ENCODE measurements at places on chromosomes 2 and 18. TPM values are rescaled to one million over a fixed set of nuclear protein-coding genes. Genes with fewer than 3 reads are reported as not detected.

DNA sequence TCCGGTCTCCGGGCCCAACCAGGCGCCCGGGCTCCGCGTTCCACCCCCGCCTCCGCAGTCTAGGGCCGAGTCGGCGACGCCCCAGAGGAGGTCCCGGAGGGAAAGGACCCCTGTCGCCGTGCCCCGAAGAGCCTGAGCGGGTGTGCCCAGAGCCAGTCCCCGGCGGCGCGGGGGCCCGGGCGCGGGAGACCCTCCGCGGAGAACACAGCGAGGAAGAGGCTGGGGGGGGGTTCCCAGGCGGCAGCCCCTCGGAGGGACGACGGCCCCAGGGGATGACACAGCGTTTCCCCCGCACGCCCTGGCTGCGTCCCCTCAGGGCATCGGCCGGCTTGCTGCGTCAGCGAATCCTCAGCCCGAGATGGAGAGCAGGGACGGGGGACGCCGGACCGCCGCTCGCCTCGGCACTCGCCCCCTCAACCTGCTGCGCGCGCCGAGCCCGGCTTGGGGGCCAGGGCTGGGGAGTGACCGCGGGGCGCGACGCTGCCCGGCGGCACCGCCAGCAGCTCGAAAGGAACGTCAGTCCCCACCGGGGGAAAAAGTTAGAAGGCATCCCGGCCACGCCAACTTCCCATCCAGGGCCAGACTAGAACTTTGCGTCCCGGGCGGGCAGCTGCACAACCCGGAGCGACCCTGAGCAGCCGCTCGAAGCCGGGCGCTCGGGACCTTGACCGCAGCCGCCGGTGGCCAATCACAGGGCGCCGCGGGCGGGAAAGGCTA is 711 bp downstream of the SFXN5 start:
- peak; percentile 92 for DNase-seq

CD207 gene
- 0.74 TPM for total RNA-seq

EMILIN2 gene
- 36.2 TPM for total RNA-seq

DNA sequence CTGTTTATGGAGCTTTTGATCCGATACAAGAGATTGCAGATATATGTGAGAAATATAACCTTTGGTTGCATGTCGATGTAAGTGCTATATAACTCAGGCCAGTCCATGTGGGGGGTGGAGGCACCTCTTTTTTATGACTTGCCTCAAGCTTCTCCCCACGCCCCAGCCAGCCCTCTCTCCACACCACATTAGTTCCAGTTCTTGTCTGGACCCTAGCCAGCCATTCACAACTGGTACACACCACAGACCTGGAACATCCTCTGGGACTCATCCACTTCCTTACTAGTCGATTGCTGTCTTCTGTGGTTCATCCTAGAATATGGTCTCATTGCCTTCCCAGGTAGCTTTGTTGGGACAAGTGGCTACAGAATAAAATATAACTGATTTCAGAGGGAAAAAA is 31.0 kb downstream of the GAD1 start:
- no peak for DNase-seq

CRACDL gene
- total RNA-seq, result 22.5 TPM

DNA sequence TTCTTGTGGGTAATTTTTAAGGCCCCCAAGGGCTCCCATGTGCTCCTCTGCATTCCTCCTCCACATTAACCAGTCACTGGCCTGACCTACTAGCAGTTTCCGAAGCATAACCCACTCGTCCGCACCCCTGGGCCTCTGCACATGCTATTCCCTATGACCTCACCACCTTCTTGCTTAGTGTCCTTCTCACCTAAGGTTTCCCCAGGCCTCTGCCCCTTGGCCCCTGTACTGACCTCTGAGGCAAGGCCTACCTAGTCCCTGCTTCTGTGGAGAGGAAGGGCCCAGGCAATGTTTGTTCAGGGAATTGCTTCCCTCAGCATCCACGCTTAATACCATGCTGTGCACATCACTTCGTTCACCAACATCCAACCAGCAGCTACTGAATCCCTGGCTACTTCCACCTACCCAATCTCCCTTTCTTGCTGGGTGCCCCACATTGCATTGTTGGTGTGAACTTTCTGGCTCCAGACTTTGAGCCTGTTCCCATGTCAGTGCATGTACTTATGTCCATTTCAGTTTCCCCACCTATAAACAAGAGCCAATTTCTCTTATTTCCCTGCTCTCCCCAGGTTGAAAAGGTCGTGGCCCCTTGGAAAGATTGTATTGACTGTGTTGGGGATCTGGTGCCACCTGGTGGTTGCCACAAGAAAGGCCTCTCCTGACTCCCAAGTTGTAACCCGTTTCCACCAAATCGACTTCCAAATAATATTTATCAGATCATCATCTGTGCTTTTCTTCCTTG is 19.2 kb upstream of the TMEM177 start:
- peak; percentile 46 for DNase-seq

DNA sequence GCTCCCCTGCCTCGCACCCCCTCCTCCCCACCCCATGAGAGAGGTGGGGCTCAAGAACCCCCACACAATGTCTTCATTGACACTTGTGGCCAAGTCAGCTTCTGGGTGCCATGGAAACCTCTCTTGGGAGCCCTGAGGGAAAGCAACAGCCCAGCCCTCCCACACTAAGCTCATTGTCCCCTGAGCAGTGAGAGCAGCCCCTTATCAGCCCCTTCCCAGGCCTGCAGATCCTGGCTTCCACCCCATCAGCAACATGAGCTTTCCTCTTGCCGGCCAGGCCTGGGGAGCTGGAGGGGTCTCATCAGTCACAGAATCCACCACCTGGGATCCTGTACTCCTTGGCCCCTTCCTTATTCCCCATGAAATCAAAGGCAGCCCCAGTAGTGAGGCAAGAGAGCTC is 107.8 kb upstream of the ST3GAL5 start:
- DNase-seq, result no peak

CYBRD1 gene
- total RNA-seq, result 71.7 TPM

GRCh38 chr2:15950088-15950952 is 10.0 kb downstream of the MYCN start:
- no peak for DNase-seq

STPG4 gene
- total RNA-seq, result not detected

DNA sequence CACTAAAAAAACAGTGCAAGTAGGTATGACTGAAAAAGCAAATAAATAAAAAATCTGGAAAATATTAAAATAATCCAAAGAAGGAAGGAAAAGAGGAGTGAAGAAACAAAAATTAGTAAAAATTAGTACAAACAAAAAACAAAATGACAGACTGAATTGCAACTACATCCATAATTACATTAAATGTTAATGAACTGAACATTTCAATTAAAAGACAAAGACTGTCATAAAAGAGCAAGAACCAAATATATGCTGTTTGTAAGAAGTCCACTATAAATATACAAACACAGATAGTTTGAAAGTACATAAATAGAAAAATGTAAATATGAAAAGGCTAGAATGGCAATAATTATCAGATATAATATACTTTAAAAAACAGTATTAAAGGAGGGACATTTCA is 267.6 kb downstream of the WDPCP start:
- no peak for DNase-seq

DNA sequence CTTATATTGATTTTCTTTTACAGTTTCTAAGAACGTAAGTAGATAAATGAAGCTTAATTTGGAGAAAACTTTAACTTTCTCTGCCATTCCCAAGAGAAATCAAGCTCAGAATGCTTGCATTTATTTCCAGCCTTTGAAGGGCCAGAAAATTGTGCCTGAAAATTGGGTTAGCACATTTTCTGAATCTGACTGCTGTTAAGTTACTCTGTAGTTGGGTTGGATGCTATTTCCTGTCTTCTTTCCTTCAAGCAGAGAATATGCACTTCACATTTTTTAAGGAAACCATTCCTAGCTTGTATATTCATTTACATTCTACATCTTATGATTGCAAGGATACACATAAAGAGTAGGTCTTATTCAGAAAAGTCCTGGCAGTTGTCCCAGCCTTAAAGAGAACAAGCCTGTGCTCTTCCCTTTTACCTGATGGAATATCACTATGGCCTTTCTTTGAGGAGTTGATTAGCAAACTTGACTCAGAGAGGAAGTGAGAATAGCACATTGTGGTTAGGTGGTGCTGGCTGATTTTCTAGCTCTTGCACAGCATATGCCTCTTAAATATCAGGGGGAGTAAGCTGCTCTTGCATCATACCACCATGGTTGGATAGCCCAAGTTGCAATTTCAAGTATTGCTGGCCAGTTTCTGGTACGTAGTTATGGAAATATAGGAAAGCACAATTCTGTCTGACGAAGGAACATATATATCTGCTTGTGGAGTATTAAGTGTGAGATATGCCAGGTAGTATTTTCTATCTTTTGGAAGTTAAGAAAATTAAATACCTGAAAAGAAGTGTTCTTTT is 133.7 kb downstream of the COMMD1 start:
- peak; percentile 28 for DNase-seq

DNA sequence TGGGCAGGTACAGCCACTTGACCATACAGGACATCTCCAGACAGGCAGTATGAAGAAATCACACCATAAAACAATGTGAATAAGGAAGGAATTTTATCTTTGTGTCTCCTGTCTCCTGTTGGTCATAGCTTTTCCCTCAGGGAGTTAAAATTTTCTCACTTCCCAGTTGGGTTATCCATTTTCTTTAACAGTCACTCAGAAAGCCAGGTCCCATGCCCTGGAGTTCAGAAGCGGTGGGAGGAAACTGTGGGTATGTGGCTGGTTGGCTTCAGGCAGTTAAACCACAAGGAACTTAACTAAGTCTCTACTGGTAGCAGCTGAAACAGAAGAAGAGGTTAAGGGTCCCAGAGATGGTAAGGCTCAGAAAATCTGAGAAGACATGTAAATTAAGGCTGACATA is 6.5 kb upstream of the SMAD2 start:
- DNase-seq, result no peak

- peak; percentile 67 for DNase-seq
Observed at GRCh38 chr2:176187899-176188773, at the start of gene HOXD1. HOXD1 (plus strand) TSS chr2:176188668; CDS start chr2:176188802, 134 bp downstream.

PDE11A gene
- total RNA-seq, result not detected

DNA sequence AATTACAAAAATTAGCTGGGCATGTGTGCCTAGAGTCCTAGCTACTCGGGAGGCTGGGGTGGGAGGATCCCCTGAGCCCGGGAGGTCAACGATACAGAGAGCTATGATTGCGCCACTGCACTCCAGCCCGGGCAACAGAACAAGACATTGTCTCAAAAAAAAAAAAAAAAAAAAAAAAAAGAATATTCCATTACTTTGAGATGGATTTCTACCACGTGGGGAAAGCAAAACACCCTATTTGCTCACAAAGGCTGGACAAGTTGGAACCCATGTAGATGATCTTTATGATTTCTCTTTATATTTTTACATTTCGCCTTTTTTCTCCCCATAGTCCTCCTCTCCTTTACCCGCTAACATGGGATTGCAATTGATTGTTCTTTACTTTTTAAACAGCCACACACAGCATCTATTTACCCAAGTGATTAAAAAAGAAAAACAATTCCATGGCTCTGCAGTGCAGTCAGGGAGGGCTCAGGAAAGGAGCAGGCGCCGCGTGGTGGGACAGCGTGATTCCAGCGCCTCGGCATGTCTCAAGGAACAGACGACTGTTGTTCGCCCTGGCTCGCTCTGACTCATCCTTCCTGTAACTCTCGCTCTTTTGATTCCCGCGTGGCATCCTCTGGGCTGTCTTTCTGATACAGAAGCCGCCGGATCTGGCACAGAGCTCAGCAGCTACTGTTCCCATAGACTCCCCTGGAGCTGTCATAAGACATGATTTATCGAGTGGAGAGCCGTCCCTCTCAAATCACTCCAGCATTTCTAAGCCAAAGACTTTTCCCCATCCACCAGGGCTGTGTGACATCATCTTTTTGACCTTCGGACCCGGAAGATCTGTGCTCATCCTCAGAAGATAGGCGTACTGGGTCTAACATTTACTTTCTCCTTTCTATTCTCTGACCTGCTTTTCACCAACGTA is 230.4 kb upstream of the AGAP1 start:
- peak; percentile 48 for DNase-seq

GRCh38 chr18:12857215-12857905 is 26.7 kb downstream of the PTPN2 start:
- DNase-seq, result no peak

NPHP1 gene
- total RNA-seq, result 18.4 TPM
